CD8-positive, alpha-beta memory T cell (primary cell): ENCODE measurements at places on chromosomes 4 and X. TPM values are rescaled to one million over a fixed set of nuclear protein-coding genes. Genes with fewer than 3 reads are reported as not detected.

DNA sequence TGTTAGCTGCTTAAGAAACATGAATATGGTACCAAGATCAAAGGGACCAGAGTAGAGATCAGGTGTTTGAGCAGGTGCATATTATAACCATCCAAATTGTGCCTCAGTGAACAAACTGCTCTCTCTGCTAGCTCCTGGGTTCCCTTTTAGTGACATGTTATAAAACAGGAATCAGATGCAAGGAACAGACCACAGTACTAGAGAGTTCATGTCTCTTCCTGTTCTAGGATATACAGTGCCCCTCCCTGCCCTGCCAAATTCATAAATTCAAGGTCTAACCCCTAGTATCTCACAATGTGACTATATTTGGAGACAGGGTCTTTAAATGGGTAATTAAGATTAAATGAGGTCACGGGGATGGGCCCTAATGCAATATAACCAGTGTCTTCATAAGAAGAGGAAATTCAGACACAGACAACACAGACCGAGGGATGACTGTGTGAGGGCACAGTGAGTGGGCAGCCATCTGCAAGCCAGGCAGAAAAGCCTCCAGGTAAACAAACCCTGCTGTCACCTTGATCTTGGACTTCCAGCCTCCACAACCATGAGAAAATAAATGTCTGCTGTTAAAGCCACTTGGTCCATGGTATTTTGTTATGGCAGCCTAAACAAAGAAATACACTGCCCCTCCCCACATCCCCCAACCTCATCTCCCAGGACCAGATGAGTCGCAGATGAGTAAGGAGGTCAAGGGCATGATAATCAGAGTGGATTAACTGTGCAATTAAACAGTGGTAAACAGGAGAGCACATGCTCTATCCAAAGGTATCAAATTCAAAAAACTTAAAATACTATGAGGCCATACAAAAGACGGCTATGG lies 82.5 kb downstream of the RBM47 start:
- no peaks in the 10 kb centered on the region for H3K36me3 ChIP-seq
- no peak overlapping the region for H3K4me3 ChIP-seq
- H3K4me1 ChIP-seq, result no peaks in the 10 kb centered on the region
- DNase-seq, result no peak
- H3K27ac ChIP-seq, result no peak overlapping the region
- no peaks in the 10 kb centered on the region for H3K27me3 ChIP-seq

DNA sequence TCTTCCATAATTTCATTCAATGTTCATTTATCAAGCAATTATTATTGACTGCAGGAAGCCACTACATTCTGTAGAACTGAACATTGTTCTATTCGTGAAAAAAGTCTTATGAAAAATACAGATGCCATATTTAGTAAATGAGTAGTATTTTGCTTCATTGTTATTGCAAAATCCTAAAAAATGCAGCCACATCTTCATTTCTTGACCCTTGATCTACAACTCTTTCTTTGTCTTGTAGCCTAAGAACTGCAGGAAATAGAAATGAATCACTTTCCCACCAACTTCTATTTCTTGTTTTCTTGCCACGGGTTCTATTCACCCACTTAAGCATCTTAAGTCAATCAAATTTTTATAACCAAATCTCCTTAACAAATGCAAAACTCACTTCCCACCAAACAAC lies 63.3 kb downstream of the KCNIP4 start:
- no peaks in the 10 kb centered on the region for H3K36me3 ChIP-seq
- no peak overlapping the region for H3K27ac ChIP-seq
- H3K4me3 ChIP-seq, result no peak overlapping the region
- no peaks in the 10 kb centered on the region for H3K4me1 ChIP-seq
- H3K27me3 ChIP-seq, result no peaks in the 10 kb centered on the region
- no peak for DNase-seq

DNA sequence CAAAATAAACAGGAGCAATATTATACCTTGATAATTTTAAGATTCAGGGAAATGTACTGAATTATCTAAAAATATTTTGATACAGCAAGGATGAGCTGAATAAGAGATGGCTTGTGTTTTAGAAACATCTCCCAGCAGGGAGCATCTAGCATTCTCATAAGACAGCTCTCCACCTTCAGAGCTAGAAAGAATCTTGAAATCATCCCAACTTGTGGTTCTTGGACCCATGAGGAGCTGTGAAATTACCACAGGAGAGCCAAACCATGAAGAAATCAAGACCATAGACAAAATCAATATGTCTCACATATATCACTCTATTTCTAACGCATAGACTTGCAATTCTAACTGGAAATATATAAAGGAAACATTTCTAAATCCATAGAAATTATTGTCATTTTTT lies 210.6 kb upstream of the DKK2 start:
- H3K4me3 ChIP-seq, result no peak overlapping the region
- H3K4me1 ChIP-seq, result no peaks in the 10 kb centered on the region
- no peak overlapping the region for H3K27ac ChIP-seq
- H3K36me3 ChIP-seq, result no peaks in the 10 kb centered on the region

DNA sequence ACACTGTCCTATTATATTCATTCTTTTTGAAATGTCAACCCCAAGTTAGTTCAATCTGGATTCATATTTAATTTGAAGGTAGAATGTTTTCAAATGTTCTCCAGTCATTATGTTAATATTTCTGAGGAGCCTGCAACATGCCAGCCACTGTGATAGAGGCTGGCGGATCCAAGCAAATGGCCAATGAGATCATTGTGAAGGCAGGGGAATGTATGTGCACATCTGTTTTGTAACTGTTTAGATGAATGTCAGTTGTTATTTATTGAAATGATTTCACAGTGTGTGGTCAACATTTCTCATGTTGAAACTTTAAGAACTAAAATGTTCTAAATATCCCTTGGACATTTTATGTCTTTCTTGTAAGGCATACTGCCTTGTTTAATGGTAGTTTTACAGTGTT lies 1.6 kb downstream of the CXCL1 start:
- DNase-seq, result no peak
- H3K27me3 ChIP-seq, result no peaks in the 10 kb centered on the region
- no peak overlapping the region for H3K27ac ChIP-seq
- H3K4me3 ChIP-seq, result no peak overlapping the region

DNA sequence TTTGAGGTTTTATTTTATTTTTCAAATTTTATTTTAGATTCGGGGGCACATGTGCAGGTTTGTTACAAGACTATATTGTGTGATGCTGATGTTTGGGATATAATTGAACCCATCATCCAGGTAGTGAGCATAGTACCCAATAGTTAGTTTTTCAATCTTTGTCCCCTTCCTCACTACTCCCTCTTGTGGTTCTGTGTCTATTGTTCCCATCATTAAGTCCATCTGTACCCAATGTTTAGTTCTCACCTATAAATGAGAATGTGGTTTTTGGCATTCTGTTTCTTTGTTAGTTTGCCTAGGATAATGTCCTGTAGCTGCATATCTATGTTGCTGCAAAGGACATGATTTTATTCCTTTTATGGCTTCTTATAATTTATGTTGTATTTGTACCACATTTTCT lies 767.2 kb upstream of the ADGRL3 start:
- H3K27ac ChIP-seq, result no peak overlapping the region
- DNase-seq, result no peak
- no peaks in the 10 kb centered on the region for H3K36me3 ChIP-seq
- no peak overlapping the region for H3K4me3 ChIP-seq
- H3K4me1 ChIP-seq, result no peaks in the 10 kb centered on the region
- H3K27me3 ChIP-seq, result no peaks in the 10 kb centered on the region

DNA sequence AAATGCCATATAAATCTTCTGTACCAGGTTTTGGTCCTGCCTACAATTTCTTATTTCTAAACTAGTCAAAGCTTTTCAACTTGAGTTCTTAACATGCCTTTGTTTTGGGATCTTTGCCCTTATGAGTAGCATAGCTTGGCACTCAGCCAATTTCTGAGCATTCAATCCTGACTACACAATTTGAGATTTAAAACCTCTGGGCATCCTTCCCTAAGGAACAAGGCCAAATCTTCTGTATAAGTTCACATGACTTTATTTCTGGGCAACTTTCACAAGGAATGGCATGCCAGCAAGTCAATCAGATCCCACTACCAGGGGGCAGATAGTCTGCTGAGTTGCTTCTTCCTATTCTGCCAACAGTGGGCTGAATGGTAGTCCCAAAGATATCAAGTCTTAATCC lies 254.2 kb downstream of the ADAMTS3 start:
- no peaks in the 10 kb centered on the region for H3K4me1 ChIP-seq
- no peaks in the 10 kb centered on the region for H3K27me3 ChIP-seq
- no peaks in the 10 kb centered on the region for H3K36me3 ChIP-seq
- H3K4me3 ChIP-seq, result no peak overlapping the region
- DNase-seq, result no peak

- no peak overlapping the region for H3K27ac ChIP-seq
- no peak for DNase-seq
- H3K27me3 ChIP-seq, result no peaks in the 10 kb centered on the region
- no peaks in the 10 kb centered on the region for H3K36me3 ChIP-seq
- H3K4me3 ChIP-seq, result no peak overlapping the region
Measured at GRCh38 chrX:10811111-10811510, 190.7 kb upstream of the MID1 start.

- no peak for DNase-seq
- H3K4me1 ChIP-seq, result peaks cover 80% of the 10 kb centered on the region
- H3K27me3 ChIP-seq, result no peaks in the 10 kb centered on the region
- H3K4me3 ChIP-seq, result no peak overlapping the region
Measured at GRCh38 chr4:38678078-38678477, 14.1 kb downstream of the KLF3 start.

GRCh38 chr4:125020089-125021034 lies 294.4 kb upstream of the FAT4 start:
- no peaks in the 10 kb centered on the region for H3K36me3 ChIP-seq
- DNase-seq, result no peak
- H3K27me3 ChIP-seq, result no peaks in the 10 kb centered on the region
- H3K27ac ChIP-seq, result no peak overlapping the region
- H3K4me1 ChIP-seq, result no peaks in the 10 kb centered on the region

DNA sequence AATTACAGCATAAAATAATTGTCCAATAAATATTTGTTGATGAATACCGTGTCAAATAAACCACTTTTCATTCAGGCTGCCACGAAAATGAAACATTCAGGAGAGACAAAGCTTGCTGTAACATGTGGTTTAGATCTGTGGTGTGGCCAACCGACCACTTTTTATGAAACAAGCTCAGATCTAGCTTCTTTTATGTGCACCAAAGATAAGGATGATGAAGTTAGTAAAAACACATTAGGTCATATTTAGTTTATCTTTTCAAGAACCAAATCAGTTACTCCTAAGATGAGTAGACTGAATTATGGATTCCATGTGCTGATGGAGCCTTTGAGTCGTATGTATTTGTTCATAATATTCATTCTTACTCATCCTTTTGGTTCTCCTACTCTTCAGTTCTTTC lies 35.8 kb downstream of the STOX2 start:
- H3K36me3 ChIP-seq, result no peaks in the 10 kb centered on the region
- H3K4me3 ChIP-seq, result no peak overlapping the region
- no peaks in the 10 kb centered on the region for H3K4me1 ChIP-seq
- no peaks in the 10 kb centered on the region for H3K27me3 ChIP-seq

- no peak overlapping the region for H3K4me3 ChIP-seq
- H3K4me1 ChIP-seq, result peaks cover 17% of the 10 kb centered on the region
Measured at GRCh38 chrX:53437206-53437605, 3.0 kb upstream of the HSD17B10 start.

GRCh38 chr4:128955751-128956150 lies 137.6 kb downstream of the SCLT1 start:
- no peak overlapping the region for H3K4me3 ChIP-seq
- no peaks in the 10 kb centered on the region for H3K36me3 ChIP-seq
- no peak overlapping the region for H3K27ac ChIP-seq
- peaks cover 4% of the 10 kb centered on the region for H3K4me1 ChIP-seq
- H3K27me3 ChIP-seq, result no peaks in the 10 kb centered on the region
- DNase-seq, result no peak

GRCh38 chr4:126627255-126627654 lies 1005.5 kb upstream of the INTU start:
- no peaks in the 10 kb centered on the region for H3K4me1 ChIP-seq
- H3K27me3 ChIP-seq, result no peaks in the 10 kb centered on the region
- H3K36me3 ChIP-seq, result no peaks in the 10 kb centered on the region
- H3K27ac ChIP-seq, result no peak overlapping the region
- H3K4me3 ChIP-seq, result no peak overlapping the region

GRCh38 chr4:60790608-60791007 lies 409.5 kb upstream of the ADGRL3 start:
- no peak for DNase-seq
- no peaks in the 10 kb centered on the region for H3K36me3 ChIP-seq
- no peaks in the 10 kb centered on the region for H3K4me1 ChIP-seq
- no peak overlapping the region for H3K4me3 ChIP-seq
- no peak overlapping the region for H3K27ac ChIP-seq

GRCh38 chr4:22764183-22764582 lies 71.4 kb downstream of the GBA3 start:
- H3K4me3 ChIP-seq, result no peak overlapping the region
- H3K4me1 ChIP-seq, result no peaks in the 10 kb centered on the region
- no peak for DNase-seq
- H3K27me3 ChIP-seq, result no peaks in the 10 kb centered on the region
- no peak overlapping the region for H3K27ac ChIP-seq
- no peaks in the 10 kb centered on the region for H3K36me3 ChIP-seq

- no peaks in the 10 kb centered on the region for H3K27me3 ChIP-seq
- no peak overlapping the region for H3K27ac ChIP-seq
- H3K4me1 ChIP-seq, result no peaks in the 10 kb centered on the region
- H3K36me3 ChIP-seq, result no peaks in the 10 kb centered on the region
- no peak for DNase-seq
Measured at GRCh38 chr4:108219998-108220397, 51.3 kb upstream of the LEF1 start.

DNA sequence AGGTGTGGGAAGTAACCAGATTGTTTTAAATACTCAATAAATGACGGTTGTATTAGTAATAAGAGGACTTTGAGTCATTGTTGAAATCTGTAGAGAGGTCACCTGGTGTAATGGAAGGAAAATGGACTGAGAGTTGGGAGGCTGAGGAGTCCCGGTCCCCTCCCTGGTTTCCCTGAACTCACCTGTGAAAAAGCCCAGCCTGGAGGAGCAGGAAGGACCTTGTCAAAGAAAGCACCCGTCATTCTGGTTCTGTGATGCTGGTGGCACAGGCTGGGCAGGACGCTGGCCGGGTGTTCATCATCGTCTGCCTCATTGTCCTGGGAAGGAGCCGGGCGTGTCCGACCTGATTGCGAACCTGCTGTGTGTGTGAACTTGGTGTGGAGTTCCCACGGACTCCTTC lies 70.8 kb downstream of the SORCS2 start:
- H3K36me3 ChIP-seq, result no peaks in the 10 kb centered on the region
- no peak for DNase-seq
- no peaks in the 10 kb centered on the region for H3K4me1 ChIP-seq
- H3K27me3 ChIP-seq, result no peaks in the 10 kb centered on the region
- no peak overlapping the region for H3K27ac ChIP-seq
- no peak overlapping the region for H3K4me3 ChIP-seq

EPHA5 gene
- total RNA-seq, result not detected

UNC5C gene
- not detected for total RNA-seq

EVC2 gene
- 0.84 TPM for total RNA-seq

MAGEB6 gene
- total RNA-seq, result not detected

PABPC1L2A gene
- total RNA-seq, result not detected

GPR143 gene
- total RNA-seq, result not detected

POLN gene
- 1.6 TPM for total RNA-seq

ENPEP gene
- not detected for total RNA-seq

NAA11 gene
- total RNA-seq, result not detected

HHIP gene
- not detected for total RNA-seq

UBQLN2 gene
- 29.3 TPM for total RNA-seq

CT45A7 gene
- not detected for total RNA-seq

PPP2R2C gene
- total RNA-seq, result not detected

F9 gene
- total RNA-seq, result not detected

TLR7 gene
- total RNA-seq, result not detected

RNF128 gene
- not detected for total RNA-seq
